ENCODE measurements at places on chromosomes 5 and 9. TPM values are rescaled to one million over a fixed set of nuclear protein-coding genes. Genes with fewer than 3 reads are reported as not detected.
A peak's percentile ranks its signal among the peaks of the same experiment; 100 is the strongest.

DNA sequence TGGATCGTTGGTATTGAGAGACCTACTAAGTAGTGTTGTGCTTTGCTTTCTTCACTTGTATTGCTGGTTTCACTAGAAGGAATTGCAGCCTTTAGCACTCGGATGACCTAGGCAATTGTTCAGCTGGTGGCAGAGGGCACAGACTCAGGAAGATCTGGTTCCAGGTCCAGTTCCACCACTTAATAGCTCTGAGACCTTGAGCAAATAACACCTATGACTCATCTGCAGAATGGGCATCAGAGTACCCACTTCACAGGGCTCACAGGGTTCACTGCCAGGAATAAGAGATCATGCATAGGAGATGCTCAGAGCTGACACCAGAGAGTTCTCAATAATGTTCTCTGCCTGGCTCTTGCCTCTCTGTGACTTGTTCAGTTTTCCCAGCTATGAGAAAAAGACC lies 133.6 kb downstream of the SIL1 start:
- DNase-seq: no peak

- peak; percentile 49 for DNase-seq
Observed at GRCh38 chr5:123752552-123753179, 240.7 kb downstream of the CSNK1G3 start.

- DNase-seq: no peak
Observed at GRCh38 chr9:97359147-97359546, 51.7 kb downstream of the CCDC180 start.

GRCh38 chr9:28718226-28718625 lies 1144.9 kb upstream of the C9orf72 start:
- DNase-seq: no peak

GRCh38 chr9:86351880-86352279 lies 2.3 kb downstream of the TUT7 start:
- DNase-seq: no peak

DNA sequence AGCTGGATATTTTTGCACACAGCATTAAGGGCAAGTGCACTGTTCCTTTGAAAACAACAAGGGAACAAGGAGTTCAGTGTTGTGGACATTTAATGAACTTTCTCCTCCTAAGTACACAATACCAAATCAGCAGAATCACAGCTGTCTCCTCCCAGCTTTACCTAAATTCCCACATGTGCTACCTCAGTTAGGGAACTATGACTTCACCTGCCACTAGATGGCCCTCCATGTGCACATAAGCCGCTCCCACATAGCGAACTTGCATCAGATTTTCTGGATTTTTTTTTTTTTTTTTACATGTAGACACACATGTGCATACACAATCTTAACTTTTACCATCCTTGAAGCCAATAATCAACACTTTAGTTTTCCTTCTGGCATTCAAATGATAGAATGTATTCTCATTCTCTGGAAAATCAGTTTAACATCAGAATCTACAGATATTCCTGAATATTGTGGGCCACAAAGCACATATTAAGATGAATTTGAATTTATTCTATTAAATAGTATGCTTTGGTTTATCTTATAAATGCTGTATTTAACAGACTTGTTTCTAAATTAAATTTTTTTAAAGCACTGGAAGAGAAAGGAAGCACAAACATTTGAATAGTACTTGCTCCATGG lies 123.6 kb downstream of the PALM2AKAP2 start:
- DNase-seq: peak; percentile 60

DNA sequence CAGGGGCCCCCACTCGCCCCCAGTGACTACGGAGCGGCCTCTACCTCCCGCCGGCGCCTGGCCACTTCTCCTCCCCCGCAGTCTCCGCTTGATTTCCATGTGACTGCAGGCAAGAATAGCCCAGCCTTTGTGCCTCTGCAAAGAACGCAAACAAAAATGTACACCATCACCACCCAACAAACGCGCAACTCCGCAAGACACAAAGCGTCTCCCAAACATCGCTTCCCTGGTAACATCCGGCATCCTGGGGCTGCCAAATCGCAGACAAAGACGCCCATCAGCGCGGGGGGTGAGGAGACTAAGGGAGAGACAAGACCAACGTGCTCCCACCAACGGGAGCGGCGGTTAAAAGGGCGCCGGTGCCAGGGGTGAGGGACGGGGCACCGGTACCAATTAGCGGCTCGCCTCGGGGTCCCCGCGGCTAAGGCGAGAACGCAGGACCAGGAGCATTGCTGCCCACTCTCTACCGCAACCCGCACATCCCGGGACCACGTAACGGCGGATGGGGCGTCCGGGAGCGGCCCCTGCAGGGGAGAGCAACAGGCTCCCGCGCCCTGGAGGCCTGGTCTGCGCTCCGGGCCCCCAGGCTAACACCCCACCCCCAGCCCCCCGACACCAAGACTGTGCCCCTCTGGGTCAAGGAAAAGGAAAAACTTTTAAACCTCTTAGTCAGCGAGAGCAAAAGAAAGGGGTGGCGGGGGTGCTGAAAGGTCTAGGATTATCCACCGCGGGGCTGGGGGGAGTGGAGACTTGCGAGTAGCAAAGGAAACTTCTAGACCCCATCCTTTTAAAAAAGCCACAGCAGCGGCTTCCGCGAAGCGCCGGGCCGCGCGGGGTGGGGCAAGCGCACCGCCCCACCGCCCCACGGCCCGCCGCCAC lies 885 bp downstream of the MPDZ start:
- no peak for DNase-seq

DNA sequence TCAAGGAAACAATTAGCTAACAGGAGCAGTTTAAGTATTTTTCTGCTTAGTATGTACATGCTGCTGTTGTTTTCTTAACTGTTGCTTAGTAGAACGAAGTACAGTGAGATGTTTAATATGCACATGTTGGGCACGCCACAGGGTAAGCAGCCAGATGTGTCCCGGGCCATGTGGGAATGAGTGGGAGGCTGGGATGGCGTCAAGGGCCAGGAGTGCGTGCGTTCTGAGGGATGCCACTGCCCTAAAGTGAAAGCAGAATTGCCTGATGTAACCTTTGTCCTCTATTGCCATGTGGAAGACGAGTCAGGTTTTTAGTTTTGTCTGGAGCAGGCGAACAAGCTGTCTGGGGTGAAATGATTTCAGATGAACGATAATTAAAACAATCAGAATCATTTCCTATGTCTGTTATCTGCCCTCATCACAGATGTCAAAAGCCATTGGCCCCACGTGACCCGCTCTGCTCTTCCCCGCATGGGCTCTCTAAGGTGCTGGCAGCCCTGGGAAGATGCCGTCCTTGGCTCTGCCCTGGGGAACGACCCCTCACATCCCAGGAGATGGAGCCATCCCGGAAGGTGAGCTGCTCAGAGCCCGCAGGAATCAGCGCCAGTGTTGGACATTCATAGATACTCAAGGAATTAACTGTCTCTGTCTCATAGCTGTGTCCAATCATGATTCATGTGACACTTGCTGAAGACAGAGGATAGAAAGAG lies 356.6 kb upstream of the IRX4 start:
- no peak for DNase-seq

GRCh38 chr9:104977168-104977567 lies 49.2 kb upstream of the ABCA1 start:
- DNase-seq: no peak

- peak; percentile 74 for DNase-seq
Observed at GRCh38 chr5:125536582-125536981, 790.1 kb upstream of the ZNF608 start.

GRCh38 chr9:4260661-4261060 lies 39.2 kb downstream of the GLIS3 start:
- DNase-seq: no peak

DNA sequence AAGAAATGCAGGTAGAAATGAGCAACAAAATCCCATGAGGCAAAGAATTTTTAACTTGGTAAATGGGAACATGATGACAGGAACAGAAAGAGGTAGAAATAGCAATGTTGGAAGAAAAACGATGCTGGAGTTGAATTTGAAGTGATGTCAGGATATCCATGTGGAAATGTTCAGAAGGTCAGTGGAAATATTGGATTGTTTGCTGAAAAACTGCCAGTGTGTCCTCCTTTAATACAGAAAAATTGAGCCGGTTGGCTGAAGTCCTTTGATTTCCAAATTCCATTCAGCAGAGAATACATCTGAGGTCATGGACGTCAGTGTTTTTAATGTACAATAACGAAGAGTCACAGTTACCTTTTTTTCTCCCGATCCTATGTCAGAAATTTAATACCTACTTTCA lies 110.0 kb upstream of the DMAC1 start:
- no peak for DNase-seq

DNA sequence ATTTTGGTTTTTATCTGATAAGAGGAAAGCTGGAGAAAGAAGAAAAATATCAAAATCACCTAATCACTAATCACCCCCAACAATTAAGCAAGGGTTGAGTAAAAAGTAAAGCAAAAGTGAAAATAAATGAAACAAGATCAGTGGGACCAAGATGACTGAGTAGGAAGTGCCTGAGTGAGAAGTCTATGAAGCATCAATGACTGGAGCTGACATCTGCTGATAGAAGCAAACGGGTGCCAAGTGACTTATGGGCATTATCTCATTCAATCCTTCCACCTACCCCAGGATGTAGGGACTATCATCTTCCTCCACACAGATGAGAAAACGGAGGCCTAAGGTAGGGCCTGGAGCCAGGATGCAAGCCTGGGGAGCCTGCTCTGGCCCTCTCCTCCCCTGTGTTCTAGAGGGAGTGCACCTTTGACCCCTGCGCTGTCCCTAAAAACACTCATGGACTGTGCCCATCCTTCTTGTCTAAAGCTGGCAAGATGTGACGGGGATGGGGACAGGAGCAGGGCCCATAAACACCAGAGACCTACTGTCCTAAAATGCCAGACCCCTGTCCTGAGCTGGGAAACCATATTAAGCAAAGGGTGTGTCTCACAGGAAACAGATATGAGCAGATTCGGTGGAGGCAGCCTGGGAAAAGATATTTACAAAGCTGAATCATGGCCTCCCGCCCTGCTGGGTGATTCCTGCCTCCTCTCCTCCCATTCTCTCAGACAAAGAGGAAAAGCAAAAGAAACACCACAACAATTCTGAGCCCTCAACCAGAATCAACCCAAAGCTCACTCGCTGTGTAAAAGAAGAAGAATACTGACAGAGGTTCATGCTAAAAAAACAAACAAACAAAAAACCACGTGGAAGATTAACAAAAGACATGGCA lies 116.0 kb downstream of the AUH start:
- peak; percentile 4 for DNase-seq

- no peak for DNase-seq
Observed at GRCh38 chr5:68500813-68501212, 285.3 kb downstream of the PIK3R1 start.

- DNase-seq: no peak
Observed at GRCh38 chr5:80341016-80341775, 21.4 kb downstream of the SPZ1 start.

DNA sequence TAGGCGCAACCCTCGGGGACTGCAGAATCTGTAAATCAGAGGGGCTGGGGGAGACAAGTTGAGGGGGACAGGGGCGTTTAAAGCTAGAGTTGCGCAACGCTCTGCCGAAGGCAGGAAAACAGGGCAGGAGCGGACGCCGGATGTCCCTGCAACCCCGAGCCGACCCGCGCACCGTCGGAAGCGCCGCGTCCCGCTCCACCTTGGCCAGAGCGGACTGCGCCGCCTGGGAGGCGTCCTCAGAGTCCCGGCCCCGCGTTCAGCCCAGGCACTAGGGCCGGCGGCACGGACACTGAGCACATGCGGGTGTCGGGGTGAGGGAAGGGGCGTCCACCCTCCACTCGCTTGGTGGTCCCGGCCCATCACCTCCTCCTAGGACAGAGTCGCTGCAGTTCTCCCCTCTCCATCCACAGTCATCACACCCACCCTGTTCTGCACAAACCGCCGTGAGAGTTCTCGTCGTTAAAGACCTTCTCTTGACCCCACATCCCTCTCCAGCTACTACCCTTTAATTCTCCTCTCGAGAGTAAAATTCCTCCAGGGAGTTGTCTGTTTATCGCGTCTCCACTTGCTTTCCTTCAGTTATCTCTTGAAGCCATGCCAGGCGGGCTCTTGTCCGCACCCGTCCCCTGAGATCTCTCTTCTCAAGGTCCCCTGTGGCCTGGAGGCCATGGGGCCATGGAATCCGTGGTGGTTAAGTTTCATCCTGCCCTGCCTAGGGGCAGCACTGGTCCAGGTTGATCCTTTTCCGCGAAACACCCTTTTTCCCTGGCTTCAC lies 796 bp upstream of the PDLIM7 start:
- no peak for DNase-seq

GRCh38 chr5:67004730-67005350 lies 191.8 kb downstream of the CD180 start:
- no peak for DNase-seq

DNA sequence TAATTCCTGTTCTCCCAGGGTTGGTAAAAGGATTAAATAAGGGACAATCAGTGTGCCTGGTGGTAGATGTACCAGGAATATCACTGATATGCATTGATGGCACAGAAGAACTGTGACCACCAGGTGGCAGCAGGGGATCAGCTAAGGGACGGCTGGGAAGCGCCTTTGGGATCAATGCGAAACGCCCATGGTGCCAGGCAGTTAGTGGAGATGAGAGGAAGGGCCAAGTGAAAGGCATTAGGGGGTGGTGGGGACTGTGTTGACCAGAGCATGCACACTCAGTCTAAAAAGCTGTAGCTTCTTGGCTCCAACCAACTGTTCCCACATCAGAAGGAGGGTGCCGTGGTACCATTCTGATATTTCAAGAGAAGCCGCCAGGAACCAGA lies 55.6 kb downstream of the ARHGEF37 start:
- DNase-seq: no peak

- DNase-seq: no peak
Observed at GRCh38 chr5:98585661-98586310, 187.7 kb upstream of the RGMB start.

DNA sequence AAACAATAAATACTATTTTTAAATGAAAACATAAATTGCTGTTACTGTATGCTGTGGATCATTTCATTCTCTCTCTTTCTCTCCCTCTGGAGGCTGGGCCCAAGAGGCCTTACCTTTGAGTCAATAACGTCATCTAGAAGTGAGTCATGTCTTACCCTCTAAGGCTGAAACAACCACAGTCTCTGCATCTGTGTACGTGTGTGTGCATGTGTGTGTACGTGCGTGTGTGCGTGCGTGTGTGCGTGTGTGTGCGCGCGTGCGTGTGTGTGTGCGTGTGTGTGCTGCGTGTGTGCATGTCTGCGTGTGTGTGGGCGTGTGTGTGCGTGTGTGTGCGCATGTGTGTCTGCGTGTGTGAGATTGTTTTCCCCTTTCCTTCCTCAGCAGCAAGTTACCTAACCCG lies 13.6 kb upstream of the IL17B start:
- DNase-seq: peak; percentile 81

- no peak for DNase-seq
Observed at GRCh38 chr5:31682851-31683250, 43.9 kb downstream of the PDZD2 start.

- no peak for DNase-seq
Observed at GRCh38 chr5:132859889-132860437, 6.3 kb downstream of the GDF9 start.

Gene SLC34A3
- polyA plus RNA-seq: not detected

Gene SH3PXD2B
- 16.2 TPM for polyA plus RNA-seq

Gene SPATA6L
- polyA plus RNA-seq: 0.18 TPM

Gene GFRA3
- not detected for polyA plus RNA-seq

Gene BHMT
- polyA plus RNA-seq: not detected

Gene TXN
- 704 TPM for polyA plus RNA-seq

Gene WDR38
- polyA plus RNA-seq: not detected

Gene SH3TC2
- polyA plus RNA-seq: 3.5 TPM

Gene FST
- 236 TPM for polyA plus RNA-seq

Gene PIP5K1B
- polyA plus RNA-seq: not detected

Gene PCDHGC4
- 0.02 TPM for polyA plus RNA-seq

Gene FABP6
- polyA plus RNA-seq: not detected
